GM12864 (cell line): ENCODE measurements at places on chromosomes 7 and 10.
A peak's percentile ranks its signal among the peaks of the same experiment; 100 is the strongest.

DNA sequence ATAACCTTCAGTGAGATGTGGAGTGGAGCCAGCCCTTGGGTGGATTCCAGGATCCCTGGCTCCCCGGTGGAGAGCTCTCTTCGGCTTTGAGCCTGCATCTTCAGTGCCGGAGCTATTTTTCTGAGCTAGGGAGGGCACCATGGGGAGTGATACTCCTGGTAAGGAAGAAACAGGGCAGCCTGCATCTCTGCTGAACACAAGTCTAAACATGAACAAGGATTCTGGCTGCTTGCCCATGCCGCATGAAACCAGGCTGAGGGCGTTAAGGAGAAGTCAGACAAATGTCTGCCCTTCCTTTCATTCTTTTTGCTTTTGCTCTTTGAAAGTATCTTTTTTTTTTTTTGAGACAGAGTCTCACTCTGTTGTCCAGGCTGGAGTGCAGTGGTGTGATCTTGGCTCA is 60.4 kb downstream of the EVX1 start:
- no peak for DNase-seq

- no peak for DNase-seq
These were observed 57.6 kb downstream of the MEOX2 start for GRCh38 chr7:15628876-15629275.

- DNase-seq = no peak
These were observed 66.8 kb downstream of the DNAJC12 start for GRCh38 chr10:67771200-67771599.

GRCh38 chr10:23467548-23467947 is 28.7 kb downstream of the OTUD1 start:
- DNase-seq = no peak

- no peak for DNase-seq
These were observed 105.6 kb upstream of the RET start for GRCh38 chr10:42971251-42971599.

- DNase-seq = no peak
These were observed 175.1 kb downstream of the HGF start for GRCh38 chr7:81594767-81595166.

- DNase-seq = no peak
These were observed 36.6 kb downstream of the MICALL2 start for GRCh38 chr7:1422512-1423263.

DNA sequence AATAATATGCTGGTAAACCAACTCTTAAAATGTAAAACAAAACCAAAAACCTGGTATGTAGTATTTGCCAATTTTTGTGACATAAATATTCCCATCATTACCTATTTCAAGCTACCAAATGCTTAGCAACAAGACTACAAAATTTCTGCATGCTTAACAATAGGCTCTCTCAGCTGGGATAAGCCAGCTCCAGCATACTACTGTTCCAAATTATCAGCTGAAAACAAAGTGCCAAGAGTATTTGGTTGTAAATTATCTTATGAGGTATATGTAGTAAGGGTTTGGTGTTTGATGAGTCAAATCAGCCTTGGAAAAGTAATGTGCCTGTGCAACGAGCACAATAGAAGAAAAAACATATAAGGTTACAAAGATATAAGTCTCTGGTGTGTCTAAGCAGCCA is 263.2 kb downstream of the HGF start:
- no peak for DNase-seq

DNA sequence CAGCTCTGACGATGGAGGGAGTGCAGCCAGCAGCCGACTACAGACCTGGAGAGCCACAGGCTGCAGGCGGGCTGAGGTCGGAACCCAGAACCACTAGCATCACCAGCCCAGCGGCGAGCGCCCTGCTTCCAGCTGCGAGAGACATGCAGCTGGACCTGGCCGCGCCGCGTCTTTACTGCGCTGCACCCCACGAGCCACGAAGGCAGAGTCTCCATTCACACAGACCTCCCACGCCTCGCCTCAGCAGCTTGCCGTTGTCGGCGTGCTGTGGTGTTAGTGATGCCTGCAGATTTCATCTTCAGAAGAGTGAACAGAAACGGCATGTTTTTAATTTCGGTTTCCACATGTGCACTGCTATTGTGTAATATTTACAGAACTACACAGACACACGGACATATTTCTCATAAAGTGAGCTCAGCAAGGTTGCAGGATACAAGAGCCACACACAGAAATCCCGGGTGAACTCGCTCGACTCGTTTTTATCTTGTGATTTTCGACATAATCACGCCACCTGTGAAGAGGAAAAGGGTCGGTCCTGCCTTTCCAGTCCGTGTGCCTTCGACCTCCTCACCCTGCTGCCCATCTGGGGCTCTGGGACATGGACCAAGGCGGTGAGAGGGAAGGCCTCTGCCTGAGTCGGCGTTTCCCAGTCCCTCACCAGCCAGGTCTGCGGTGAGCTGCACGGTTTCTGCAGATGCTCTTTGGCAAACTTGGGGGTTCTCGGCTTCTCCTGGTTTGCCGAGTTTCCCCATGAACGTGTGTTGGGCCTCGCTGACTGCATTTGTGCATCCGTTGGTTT is 252.2 kb downstream of the ELFN1 start:
- DNase-seq = no peak

- DNase-seq = no peak
These were observed 6.6 kb upstream of the ABCC2 start for GRCh38 chr10:99775850-99776249.

DNA sequence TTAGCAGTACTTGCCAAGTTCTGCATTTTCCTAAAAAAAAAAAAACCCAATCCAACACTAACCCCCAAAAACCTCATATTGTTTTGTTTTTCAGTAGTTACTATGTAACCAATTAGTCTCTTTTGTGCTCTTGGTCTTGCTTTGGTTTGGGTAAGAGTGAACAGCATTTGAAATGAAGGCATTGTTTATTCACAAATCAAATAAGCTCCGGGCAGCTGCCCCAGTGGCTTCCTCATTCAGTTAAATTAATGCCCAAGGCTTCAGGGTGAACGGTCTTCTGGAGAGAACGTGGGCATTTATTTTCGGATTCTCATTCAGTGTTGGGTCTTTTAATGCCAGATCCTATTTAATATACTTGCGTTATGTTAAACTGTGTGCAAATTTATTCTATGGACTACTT is 108.7 kb downstream of the GFRA1 start:
- no peak for DNase-seq

- no peak for DNase-seq
These were observed 30.9 kb downstream of the KCNMA1 start for GRCh38 chr10:77606751-77607150.

DNA sequence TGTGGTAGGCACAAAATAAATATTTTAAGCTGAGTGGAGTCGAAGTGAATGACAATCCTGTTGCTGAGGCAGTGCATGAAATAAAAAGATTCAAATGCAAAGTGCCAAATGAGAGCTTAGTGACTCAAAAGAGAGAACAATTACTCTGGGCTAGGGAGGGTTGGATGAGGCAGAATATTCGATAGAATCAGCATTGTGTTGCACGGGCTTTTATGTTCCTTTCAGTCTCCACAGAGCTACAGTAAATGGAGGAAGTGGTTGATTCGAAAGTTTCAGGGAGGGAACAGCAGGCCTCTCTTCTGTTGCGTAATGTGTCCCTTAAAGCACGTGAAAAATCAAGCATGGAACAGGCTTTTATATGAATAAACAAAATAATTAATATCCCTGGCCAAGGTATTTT is 599.3 kb upstream of the CELF2 start:
- DNase-seq = peak; percentile 52

DNA sequence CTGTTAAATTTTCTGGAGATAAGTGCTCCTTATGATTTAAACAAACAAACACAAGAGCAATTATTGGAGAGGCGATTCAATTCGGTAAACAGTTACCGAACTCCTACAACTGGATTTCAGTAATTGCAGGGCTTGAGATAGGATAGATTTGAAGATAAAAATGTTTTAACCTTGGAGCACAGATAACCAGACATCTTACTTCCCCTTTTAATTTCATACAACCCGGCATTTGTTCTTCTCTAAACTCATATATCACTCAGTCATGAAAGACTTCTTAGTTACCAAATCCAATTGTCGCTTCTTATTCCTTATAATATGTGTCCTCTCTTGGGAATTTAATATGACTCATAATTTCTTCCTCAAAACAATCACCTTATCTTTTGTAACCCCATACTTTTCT is 235.9 kb upstream of the CSTF2T start:
- DNase-seq = no peak

DNA sequence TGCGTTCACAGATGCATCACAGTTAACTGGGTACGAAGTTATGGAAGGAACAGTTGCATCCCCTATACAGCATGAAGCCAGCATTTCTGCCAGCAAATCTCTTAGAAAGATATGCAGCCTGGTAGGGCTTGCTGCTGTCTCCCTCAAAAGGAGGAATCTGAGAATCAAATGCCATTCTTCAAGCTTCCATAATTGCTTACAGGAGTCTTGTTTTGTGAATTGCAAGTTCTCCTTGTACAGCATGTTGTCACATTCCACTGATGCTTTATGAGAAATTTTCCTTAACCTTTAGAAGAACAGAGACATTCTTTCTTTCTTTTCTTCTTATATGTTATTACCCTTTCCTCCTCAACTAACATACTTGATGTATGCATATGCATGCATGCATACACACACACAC is 134.6 kb downstream of the CHRM2 start:
- no peak for DNase-seq

DNA sequence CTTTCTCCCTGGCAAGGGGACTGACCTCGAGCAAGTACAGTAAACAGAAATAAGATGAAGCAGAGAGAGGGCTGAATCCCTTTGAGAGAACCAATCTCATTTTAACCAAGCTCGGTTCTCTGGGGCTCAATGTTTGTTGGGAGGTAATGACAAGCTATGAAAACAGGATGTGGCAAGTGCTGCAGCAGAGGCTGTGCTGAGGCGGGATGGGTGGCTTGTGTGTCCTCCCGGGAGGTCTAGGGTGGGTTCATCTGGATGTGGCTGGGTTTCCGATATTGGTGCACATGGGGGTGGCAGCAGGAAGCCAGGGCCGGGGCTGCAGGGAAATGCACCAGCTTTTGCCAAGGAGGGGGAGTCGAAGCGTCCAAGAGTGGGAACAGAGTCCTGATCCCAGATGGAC is 84.5 kb downstream of the AOAH start:
- no peak for DNase-seq

GRCh38 chr7:2640482-2640830 is 8.7 kb downstream of the TTYH3 start:
- no peak for DNase-seq

DNA sequence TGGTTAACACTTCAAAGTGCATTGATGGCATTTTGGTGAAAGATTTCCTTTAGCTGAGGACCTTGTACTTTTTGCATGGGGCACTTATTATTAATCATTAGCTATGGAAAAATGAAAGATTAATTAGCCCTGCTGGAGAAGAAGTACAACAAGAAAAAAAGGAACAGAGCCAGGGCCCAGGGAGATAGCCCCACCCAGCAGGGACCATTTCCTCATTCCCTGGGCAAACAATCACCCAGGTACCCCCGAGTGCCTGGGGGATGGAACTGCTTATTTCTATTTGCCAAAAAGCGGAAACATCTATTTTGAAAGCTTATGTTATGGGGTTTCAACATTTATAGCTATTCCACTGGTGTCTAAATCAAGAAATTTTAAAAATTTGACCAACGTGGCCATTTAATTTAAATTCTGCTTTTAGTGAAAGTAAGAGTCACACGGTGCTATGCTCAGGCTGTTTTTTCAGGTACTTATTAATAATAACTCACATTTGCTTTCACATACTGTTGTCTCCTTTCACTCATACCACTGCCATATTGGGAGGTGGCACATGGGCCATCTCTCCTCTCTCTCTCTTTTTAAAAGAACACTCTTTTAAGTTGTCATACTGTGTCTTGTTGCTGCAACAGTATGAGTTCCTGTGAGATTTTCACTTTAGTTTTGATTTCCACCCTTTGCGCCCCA is 143.6 kb upstream of the KIF5B start:
- DNase-seq = no peak

- no peak for DNase-seq
These were observed 299.2 kb downstream of the CCDC3 start for GRCh38 chr10:12702215-12702770.

GRCh38 chr10:25157650-25158049 is 17.2 kb upstream of the GPR158 start:
- no peak for DNase-seq

- DNase-seq = no peak
These were observed 173.0 kb downstream of the HERPUD2 start for GRCh38 chr7:35521941-35522340.

- no peak for DNase-seq
These were observed 579.8 kb downstream of the PTPRN2 start for GRCh38 chr7:158007697-158008257.

GRCh38 chr10:6999232-6999925 is 411.5 kb downstream of the SFMBT2 start:
- DNase-seq = no peak

GRCh38 chr7:127833641-127834040 is 181.6 kb downstream of the SND1 start:
- no peak for DNase-seq

GRCh38 chr10:70872291-70872690 is 16.1 kb downstream of the PCBD1 start:
- no peak for DNase-seq

- no peak for DNase-seq
These were observed 93.4 kb downstream of the SPAG6 start for GRCh38 chr10:22438711-22439110.
